ENCODE measurements at places on chromosomes 11 and 22.

GRCh38 chr11:117843666-117844484, 19.3 kb upstream of the FXYD2 start:
- no peak for DNase-seq

GRCh38 chr22:31752096-31752847, 1.5 kb upstream of the DEPDC5 start:
- no peak for DNase-seq

DNA sequence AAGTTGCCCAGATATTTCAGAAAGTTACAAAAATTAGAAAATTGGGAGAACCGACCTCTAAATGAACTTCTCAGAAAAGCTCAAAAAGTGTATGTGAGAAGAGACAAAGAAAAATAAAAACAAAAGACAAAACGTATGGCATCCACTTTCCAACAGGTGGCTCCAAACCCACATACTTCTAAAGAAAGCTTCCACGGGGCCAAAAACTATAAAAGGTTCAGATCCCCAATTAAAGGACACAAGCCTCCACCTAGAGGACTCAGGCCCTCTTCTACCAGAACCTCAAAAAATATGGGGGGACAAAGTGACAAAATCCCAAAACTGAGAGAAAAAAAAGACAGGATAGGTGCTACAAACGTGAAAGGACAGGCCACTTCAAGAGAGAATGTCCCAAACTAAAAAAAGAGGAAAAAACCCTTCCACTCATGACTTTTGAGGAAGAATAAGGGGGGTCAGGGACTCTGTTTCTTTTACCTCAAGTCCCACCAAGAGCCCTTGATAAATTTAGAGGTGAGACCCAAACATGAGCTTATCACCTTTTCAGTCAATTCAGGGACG, 8.8 kb downstream of the SCGB2A1 start:
- no peak for DNase-seq

- no peak for DNase-seq
Observed at GRCh38 chr11:83312430-83312829, 26.3 kb upstream of the CCDC90B start.

DNA sequence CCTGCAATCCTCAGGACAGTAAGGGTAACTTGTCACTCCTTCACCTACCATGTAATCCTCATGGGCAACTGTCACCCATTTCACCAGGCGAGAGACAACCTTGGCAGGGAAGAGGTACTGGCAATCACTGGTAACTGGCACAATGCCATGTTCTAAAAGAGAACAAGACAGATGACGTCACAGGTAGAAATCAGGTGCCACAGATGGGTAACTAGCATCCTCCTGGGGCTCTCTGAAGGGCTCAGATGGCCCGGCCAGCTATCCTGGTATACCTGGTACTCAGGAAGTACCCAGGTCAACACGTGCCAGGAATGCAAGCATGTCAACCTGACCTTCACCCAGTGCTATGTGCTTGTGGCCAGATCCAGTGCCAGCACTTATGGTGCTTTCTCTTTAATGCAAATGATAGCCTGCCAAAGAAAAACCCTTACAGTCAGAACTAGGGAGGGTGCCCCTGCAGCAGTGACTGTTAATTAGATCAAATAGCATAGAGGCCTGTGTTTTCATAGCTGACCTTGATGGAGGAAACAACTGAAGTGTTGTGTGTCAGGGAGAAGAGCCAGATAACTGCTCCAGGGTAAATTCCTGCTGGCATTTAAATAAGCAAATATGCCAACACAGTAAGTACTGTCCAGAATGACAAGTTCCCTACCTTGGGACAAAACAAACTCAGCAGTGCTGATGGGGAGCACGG, 36.2 kb downstream of the THOC5 start:
- no peak for DNase-seq

DNA sequence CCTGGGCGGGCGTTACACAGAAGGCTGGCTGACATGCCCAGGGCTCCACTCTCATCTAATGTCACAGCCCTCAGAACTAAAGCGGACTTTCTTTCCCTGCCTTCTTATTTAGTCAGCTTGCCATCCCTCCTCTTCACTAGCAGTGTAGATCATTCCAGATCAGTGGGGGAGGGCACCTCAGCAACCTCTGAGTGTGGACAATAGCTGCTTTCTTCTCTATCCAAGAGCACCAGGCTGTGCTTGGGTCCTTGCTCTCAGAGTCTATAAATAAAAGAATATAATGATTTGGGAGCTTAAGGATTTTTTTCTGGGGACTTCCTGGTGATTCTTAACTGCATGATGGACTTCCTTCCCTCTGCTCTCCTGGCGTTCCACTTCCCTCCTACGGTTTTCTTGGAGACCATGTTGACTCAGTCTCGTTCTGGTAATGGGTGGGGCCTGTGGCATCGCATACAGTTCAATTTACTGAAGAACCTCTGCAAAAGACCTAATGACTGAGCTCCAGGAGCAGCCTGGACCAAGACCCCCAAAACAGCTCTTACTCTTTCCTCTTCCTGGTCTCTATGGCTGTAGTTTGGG, 2.9 kb upstream of the HMBS start:
- no peak for DNase-seq

- DNase-seq, result no peak
Observed at GRCh38 chr11:71311928-71312510, 59.6 kb upstream of the SHANK2 start.

DNA sequence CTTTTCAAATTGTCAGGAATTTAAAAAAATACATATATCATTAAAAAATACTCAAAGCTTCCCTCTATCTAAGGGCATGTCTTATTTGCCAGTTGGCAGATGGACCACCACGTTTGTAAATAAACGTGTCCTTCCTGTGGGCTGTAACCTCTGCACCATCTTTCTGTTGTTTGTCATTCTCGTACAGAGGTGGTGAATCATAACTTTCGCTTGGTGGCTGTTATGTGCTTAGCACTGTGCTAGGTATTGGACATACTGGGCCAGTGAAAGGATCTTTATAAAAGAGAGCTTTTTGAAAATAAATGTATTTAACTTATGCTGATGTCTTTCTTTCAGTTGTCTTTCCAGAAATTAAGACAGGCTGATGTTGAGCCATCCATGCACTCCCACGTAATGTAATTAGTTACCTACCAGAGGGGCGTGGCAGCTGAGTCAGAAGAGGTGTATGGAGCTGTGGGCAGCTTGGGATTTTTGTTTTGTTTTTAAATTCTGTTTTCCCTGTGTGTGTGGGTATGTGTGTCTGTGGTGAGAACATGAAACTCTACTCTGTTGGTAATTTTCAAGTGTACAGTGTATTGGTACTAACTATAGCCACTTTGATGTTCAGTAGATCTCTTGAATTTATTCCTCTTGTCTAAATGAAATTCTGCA, 62.7 kb downstream of the TECTA start:
- no peak for DNase-seq

DNA sequence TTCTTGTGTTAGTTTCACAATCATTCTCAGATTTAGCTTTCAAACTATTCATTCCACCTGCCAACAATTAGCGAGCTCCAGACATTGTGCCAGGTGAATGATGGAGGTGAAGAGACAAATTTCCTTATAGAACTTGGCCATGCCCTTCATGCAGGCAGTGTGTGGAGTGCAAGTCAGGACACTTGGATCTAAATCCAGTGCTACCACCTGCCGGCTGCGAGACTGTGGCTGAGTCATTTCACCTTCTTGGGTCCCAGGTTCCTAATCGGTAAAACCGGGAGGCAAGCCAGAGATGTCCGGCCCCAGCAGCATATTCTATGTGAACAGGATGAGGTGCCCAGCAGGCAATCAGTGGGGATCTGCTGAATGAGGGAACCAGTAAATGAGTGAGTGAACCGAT, 18.6 kb upstream of the EHF start:
- no peak for DNase-seq

- no peak for DNase-seq
Observed at GRCh38 chr11:10779086-10779485, 28.0 kb downstream of the CTR9 start.

DNA sequence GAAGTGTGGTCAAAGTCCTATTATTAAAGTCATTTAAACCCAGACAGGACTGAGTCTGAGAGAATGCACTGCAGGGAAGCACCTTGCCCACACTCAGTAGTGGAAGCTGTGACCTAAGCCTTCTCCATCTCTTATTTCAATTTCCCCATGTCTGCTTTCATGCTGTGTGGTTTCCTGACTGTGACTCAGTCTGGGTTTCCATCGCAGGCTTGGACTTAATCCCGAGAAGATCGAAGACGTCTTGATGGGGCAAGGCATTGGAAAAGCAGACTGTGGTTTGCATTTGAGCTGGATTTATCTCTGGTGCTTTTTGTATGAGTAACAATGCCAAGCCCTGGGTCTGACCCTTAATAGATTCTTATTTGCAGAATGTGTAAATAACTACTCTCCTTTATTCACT, 238.9 kb downstream of the NTM start:
- no peak for DNase-seq

DNA sequence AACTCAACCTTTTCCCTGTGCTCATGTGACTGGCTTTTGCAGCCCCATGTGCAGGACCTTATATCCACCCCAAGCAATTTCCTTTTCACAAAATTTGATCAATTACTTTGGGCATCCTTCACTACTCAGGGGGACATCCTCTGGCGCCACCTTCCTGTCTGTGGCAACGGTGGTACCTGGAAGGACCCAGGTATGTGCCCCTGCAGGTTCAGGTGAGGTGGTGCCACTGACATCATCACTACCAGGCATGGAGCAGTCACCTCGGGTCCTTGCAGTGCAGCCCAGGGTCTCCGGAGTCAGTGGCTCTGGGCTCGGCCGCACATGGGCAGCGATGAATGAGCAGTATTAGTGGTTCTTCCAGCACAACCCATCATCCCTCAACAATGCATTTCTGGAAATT, 37.7 kb upstream of the B3GAT1 start:
- no peak for DNase-seq

- DNase-seq, result no peak
Observed at GRCh38 chr11:102487214-102487613, 34.6 kb upstream of the TMEM123 start.

DNA sequence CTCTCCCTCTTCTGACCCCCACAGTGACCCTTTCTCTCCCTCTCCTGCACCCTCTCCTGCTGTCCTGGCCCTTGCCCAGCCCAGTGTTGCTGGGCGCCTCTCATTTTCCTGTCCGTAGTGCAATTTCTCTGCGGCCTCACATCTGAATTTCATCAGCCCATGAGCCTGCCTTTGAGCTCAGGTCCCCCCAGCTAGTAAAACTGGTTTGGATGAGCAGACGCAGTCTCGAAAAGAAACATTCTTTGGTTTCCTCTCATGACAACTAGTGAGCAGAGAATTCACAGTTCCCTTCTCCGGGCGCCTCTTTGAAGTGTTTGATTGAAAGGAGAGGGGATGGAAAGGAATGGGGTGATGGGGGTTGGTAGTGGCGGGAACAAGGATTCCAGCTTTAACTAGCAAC, 126.0 kb upstream of the CADM1 start:
- no peak for DNase-seq

GRCh38 chr11:32400670-32401369, 34.5 kb downstream of the WT1 start:
- no peak for DNase-seq

- DNase-seq, result no peak
Observed at GRCh38 chr11:111528557-111528956, 12.0 kb upstream of the LAYN start.

GRCh38 chr11:104033134-104033533, 3.3 kb upstream of the DDI1 start:
- DNase-seq, result no peak

DNA sequence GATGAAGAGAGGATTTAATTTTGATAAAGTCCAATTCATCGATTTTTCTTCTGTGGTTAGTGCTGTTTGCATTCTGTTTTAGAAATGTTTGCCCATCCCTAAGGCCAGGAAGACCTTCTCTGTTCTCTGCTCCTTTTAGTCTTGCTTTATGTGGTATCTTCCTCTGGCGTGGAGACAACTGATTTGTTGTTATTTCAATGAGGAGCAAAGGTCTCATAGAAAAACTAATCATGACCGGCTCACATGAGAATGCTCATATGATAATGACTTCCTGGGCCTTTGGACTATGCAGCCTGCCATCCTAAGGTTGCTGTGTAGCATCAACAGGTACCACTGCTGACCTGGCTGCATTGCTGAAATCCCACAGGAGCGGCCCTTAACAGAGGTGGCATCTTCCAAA, 19.8 kb downstream of the SCGB1A1 start:
- no peak for DNase-seq

- DNase-seq, result no peak
Observed at GRCh38 chr22:42228483-42228882, 42.0 kb downstream of the TCF20 start.

GRCh38 chr11:37506531-37506930, 908.5 kb upstream of the RAG2 start:
- DNase-seq, result no peak

- no peak for DNase-seq
Observed at GRCh38 chr22:38540701-38541100, 29.3 kb downstream of the DMC1 start.

DNA sequence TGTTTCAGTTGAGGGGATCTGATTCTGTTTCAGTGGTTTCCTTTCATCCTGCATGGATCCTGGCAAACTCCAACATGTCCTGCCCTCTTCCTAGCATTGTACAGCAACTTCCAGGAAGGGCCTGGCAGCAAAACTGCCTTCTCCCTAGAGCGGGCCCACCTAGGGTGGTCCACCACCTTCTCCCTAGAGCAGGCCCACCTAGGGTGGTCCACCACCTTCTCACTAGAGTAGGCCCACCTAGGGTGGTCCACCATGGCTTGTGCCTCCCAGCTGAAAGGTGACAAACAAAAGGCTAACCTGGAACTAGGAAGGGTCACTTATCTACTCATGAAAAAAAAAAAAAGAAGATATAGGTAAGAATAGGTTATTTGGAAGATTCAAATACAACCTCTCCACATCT, 92.2 kb downstream of the NTM start:
- DNase-seq, result no peak

DNA sequence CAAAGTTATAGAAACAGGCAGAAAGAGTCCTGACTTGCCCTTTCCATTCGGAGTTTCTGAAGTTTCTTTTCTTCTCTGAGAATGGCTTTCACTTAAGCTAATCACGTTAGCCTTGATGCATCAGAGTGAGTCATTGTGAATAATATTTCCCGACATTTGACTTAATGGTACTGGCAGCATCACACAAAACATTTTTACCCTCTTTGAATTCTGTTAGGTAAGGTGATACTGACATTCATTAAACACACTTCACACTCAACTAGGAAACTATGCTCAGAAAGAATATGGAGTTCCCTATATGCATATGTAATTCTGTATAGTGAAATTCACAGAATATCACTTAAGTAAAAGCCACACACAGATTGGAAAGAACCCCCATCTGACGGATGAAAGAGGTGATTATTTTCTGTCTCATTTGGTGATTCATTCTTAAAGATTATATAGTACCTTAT, 120.8 kb upstream of the ARHGAP20 start:
- no peak for DNase-seq

GRCh38 chr11:65726660-65727059, 6.1 kb upstream of the RNASEH2C start:
- no peak for DNase-seq

- no peak for DNase-seq
Observed at GRCh38 chr11:11381471-11382105, 28.5 kb upstream of the CSNK2A3 start.

DNA sequence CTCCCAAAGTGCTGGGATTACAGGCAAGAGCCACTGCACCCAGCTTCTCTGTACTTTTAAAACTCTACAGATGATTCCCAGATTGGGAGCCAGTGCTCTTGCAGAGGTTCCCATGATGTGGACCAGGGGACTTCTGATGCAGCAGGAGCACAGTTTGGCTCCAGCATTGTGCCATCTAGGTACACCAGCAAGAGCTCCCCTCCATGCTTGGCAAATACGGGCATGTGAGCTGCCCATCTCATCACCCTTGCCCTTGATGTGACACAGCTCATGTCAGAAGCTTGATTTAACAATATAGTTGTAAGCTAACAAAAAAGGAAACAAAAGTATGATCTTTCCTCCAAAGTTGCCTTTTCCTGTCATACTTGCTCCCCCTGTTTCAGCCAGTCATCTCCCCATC, 28.7 kb downstream of the SNU13 start:
- no peak for DNase-seq

Measured in stimulated activated CD8-positive, alpha-beta memory T cell treated with anti-CD3 and anti-CD28 coated beads, Interleukin-7, amount 100 ng/mL, for 48 hours (primary cell).